Stimulated activated CD8-positive, alpha-beta memory T cell treated with anti-CD3 and anti-CD28 coated beads, Interleukin-4, amount 100 ng/mL, for 24 hours (primary cell): ENCODE measurements at places on chromosomes 12 and 14.

GRCh38 chr12:122659579-122659978 is 43.6 kb downstream of the HCAR2 start:
- DNase-seq, result no peak

- DNase-seq, result no peak
Observed at GRCh38 chr14:82182646-82183045, 649.0 kb upstream of the SEL1L start.

DNA sequence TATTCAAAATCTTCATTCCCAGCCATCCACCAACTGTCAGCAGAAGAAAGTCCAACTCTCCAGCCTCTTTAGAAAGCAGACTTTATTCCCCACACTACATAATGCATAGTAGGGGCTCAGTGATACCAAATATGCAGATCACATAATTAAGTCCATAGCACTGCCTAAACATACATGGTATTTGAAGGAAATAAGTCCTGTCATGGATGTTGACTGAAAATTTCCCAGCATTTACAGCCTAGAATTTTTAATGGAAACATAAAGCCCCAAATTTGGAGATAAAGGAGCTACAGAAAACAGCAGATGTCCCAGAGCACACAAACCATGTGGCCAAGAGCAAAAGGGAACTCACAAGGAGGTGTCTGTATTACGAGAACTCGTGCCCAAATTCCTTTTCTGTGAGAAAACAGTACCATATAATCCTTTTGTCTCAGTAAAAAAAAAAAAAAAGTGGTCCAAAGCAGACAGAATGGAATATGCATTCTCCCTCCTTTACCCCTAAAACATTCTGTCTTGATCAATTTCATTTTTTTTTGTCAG is 920.5 kb downstream of the NRXN3 start:
- DNase-seq, result no peak

GRCh38 chr14:101961011-101961721 is 3.2 kb upstream of the DYNC1H1 start:
- peak; percentile 59 for DNase-seq

DNA sequence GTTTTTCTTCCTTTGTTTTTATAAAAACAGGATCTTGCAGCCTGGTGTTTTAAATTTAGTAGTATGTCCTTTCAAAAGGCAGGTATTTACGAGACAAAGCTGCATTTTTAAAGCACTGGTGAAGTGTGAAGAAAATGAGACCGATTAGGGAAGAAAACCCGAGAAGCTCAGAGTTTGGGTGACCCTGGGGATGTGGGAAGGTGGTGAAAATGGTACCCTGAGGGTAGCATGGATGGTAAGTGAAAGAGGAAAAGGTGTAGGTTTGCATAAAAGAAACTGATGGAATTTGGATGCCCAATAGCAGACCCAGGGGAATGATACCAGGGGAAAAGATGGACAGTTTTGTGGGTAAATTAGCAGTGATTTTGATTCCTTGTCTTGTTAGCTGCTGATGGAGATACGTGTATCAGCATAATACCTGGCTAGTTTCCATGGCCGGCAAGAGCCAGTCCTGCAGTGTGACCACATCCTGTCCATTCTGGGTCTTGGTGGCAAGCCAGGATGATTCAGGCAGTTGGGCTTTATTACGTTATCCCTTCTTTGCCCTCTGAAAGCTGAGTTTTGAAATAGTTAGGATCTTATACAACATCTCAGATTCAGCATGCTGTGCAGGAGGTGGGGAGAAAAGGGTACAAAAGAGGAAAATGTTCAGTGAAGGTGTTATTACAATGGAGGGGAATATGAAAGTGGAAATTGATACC is 8.9 kb downstream of the BICD1 start:
- DNase-seq, result no peak

DNA sequence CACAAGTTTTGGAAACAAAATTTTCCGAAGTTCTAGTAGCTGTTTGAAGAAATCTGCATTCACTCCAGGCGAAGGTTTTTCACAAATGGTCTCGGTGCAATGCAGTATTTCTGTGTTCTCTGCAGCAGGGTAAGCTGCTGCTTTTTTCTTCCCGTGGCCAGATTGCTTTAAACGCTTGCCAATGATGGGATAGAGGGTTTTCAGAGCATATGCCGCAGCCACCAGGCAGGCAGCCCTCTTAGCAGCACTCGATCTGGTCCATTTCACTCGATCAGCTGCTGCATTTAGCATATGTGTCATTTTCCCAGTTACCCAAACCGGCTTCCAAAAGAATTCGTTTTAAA is 315 bp downstream of the ABCD2 start:
- DNase-seq, result no peak

GRCh38 chr12:18400186-18400585 is 138.9 kb downstream of the PIK3C2G start:
- no peak for DNase-seq

DNA sequence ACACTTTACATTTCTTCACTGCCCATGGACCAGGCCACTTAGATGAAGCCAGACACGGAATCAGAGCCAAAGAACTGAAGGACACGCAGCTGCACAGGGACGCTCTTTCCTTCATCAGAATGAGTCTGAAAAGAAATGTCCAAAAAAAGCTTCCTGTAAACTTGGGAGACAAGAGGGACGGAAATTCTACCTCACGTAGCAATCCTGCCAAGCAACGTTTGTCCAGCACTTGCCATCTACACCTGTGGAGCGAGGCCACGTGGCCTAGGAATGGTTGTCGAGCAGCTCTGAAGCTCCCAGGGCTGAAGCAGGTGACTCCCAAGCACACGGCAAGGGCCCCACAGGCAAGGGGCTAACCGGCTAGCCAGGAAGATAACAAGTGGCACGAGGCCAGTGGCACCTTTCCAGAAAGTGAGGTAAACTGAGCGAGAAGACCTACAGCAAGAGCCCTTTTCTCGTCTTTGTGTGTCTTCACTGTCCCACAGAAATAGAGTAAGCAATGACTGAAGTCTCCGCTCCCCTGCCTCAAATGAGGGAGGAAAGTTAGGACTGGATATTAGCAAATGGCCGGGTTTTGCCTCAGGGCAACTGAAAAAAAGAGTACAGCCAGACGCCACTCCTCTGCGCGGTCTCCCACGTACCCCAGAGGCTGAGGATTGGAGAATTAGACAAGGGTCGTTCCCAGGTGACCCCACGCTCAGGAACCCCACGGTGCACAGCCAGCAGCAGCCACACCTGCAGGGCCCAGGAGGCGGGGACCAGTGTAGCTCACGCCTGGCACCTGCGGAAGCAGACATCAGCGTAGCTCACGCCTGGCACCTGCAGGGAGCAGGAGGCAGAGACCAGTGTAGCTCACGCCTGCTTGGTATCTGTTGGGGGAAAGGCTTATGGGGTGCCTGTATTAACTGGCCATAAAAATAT is 7.7 kb downstream of the ZNF605 start:
- DNase-seq, result no peak

GRCh38 chr14:80872645-80873044 is 68.9 kb downstream of the CEP128 start:
- no peak for DNase-seq

- no peak for DNase-seq
Observed at GRCh38 chr12:93333054-93333453, 44.7 kb upstream of the NUDT4 start.

GRCh38 chr12:41409628-41410027 is 221.5 kb downstream of the PDZRN4 start:
- no peak for DNase-seq

GRCh38 chr12:12821975-12822374 is 8.8 kb downstream of the DDX47 start:
- DNase-seq, result no peak

DNA sequence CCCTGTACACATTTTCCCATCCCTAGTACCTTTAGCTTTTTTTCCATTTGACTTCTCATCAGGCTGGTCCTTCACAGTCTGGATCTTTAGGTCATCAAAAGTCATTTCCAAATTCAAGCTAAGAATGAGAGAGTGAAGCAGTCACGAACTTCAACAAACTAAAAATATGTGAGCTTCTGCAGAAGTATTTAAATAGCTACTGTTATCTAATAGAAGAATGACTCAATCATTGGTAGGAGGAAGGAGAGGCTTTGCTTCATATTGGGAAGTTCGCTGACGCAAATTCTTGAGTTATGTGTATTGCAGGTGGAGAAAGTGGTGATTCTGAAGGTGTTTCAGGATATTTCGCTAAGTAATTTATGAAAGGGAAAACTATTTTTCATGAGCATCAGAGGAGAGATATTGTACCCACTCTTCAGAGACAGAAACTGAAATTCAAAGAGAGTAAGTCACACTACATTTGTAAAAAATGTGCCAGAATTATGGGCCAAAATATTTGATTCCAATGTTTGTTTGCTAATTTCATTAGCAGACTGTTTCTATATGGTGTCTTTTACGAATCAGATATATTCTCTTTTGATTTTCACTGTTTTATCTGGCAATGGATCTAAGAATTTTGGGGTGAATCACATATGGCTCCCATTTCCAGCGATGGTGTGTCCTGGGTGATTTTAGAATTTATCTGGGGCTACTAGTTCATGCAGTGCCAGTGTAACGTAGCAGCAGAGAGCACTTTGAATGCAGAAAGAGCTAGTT is at the start of gene OLR1:
Gene OLR1, minus strand, starts transcription at position 160 of the 756 bp plus-strand sequence. Its CDS starts 55 bp downstream, at position 105.
- no peak for DNase-seq

DNA sequence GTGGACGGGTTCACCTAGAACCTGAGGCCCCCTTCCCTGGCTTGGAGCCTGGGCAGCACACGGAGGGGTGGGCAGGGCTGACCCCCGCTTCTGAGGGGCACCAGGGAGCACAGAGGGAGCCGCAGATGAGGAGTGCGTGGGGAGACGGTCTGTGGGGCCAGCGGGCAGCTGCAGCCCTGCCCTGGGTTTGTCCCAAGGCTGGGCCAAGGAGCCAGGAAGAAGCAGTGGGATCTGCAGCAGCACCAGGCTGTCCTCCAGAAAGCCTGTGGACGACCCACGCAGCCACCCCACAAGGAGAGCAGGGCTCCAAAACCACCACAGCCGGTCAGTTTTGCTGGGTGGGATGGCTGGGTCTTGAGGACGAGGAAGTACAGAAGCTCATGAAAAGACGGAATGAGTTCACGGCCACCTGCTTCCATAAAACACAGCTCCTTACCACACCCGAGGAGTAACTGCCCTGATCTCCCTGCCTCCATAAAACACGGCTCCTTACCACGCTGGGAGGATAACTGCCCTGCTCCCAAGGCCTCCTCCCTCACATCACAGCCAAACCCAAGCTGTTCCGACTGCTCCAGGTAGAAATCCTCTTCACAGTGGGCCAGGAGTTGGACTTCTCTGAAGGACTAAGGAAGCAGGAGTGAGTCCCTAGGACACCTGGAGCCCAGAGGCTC is 9.9 kb upstream of the GOLGA3 start:
- DNase-seq, result no peak

GRCh38 chr12:88419794-88420193 is 160.5 kb downstream of the KITLG start:
- DNase-seq, result no peak

GRCh38 chr12:19933924-19934323 is 434.4 kb upstream of the PDE3A start:
- DNase-seq, result no peak

GRCh38 chr14:74906925-74907521 is 16.0 kb downstream of the RPS6KL1 start:
- no peak for DNase-seq

- no peak for DNase-seq
Observed at GRCh38 chr12:78185109-78185508, 354.4 kb downstream of the NAV3 start.

GRCh38 chr14:96214793-96215192 is 10.2 kb downstream of the BDKRB2 start:
- DNase-seq, result no peak

DNA sequence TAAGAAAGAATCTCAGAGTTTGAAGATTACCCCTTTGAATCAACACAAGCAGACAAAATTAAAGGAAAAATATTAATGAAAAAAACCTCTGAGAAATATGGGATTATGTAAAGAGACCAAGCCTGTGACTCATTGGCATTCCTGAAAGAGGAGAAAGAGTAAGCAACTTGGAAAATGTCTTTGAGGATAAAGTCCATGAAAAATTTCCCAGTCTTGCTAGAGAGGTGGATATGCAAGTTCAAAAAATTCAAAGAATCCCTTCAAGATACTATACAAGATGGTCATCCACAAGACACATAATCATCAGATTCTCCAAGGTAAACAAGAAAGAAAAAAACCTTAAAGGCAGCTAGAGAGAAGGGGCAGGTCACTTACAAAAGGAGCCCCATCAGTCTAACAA is 13.3 kb downstream of the SLCO1B1 start:
- no peak for DNase-seq

GRCh38 chr14:20667957-20668356 is 16.4 kb upstream of the RNASE4 start:
- no peak for DNase-seq

- DNase-seq, result no peak
Observed at GRCh38 chr14:91158091-91158790, 44.4 kb downstream of the DGLUCY start.

DNA sequence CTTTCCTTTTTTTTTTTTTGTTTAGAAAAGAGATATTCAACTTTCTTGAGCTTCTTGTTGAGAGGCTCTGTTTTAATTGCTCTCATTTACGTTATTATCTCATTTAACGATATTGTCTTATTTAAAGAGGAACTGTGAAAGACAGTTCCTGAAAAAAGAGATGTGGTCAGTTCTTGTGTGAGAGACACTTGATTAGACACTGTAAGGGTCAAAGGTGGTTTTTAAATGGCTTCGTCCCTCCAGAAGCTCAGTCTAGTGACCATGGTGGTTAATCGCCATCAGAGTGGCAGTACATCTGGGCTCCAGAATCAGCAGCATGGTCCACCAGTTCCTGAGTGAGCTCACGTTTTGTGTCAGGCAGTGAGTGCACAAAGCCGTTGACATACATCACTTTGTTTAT is 57.9 kb upstream of the KCNA5 start:
- DNase-seq, result no peak

DNA sequence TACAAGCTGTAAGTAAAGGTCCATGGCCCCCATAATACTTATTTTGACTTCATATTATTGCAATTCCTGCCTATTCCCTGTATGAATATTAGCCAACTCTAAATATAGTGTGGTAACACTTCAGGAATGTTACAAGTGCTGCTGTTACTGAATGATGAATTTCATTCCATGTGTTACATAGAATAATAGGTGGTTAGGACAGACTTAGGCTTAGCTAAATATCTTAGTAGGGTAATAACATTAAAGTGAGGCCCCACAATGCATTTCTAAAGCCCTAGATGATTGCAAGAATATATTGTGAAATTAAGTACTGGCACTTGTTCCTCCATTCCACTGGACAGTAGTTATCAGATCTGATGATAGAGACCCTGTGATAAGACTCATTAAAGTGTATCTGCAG is 182.7 kb downstream of the PCNX1 start:
- no peak for DNase-seq

GRCh38 chr14:76298896-76299295 is 77.0 kb upstream of the ESRRB start:
- no peak for DNase-seq

DNA sequence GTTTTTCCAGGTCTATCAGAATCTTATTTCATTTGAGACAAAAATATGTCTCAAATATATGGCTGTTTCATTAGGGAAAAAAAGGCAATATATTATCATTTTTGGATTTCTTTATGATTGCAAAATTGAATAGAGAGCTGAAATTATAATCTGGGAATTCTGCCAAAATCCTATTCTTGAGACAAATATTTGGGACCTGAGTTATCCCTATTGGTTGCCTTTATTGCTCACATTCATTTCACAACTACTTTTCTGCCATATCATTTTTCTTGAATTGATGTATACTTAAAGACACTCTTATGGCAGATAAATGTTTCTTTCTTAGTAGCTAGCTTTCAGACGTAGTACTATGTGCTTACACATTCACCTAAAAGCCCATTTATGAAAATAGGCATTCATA is 241.6 kb upstream of the NOVA1 start:
- no peak for DNase-seq
